NCI-H69 (cell line): ENCODE measurements at places on chromosomes 3 and 15.

GRCh38 chr15:78944202-78944625, 632 bp downstream of the CTSH start:
- no peak for DNase-seq

GRCh38 chr15:68279779-68280753, 2.5 kb downstream of the FEM1B start:
- DNase-seq, result peak; percentile 30

- DNase-seq, result no peak
Measured at GRCh38 chr15:39979606-39980005, 45.7 kb downstream of the EIF2AK4 start.

DNA sequence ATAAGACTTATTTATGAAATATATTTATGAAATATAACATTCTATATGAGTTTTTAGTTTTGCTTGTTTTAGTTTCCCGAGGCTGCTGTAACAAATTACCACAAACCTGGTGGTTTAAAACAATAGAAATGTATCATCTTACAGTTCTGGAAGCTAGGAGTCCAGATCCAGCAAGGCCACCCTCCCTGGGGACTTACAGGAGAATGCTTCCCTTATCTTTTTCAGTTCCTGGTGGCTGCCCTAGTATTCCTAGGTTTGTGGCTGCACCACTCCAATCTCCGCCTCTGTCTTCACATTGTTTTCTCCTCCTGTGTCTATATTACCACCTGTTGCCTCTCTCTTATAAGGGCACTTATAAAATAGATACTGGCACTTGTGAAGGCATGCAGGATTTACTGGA, 877.8 kb downstream of the TUSC7 start:
- DNase-seq, result peak; percentile 0

GRCh38 chr3:28173836-28174235, 67.6 kb upstream of the CMC1 start:
- DNase-seq, result no peak

GRCh38 chr15:89998141-89998661, 2.9 kb upstream of the ZNF710 start:
- DNase-seq, result peak; percentile 79

DNA sequence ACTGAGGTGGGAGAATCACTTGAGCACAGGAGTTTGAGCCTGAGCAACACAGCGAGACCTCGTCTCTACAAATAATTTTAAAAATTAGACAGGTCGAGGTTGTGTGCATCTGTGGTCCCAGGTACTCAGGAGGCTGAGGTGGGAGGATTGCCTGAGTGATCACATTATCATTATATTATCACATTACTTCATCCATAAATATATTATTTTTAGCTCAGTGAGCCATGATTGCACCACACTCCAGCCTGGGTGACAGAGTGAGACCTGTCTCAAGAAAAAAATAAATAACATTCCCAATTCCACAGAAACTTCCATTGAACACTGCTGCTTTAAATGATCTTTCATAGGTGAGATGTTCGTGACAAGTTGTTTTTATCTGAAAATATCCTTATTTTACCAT, 21.8 kb downstream of the GABPB1 start:
- DNase-seq, result no peak

GRCh38 chr3:60829058-60829457, 422.2 kb downstream of the FHIT start:
- DNase-seq, result peak; percentile 57

DNA sequence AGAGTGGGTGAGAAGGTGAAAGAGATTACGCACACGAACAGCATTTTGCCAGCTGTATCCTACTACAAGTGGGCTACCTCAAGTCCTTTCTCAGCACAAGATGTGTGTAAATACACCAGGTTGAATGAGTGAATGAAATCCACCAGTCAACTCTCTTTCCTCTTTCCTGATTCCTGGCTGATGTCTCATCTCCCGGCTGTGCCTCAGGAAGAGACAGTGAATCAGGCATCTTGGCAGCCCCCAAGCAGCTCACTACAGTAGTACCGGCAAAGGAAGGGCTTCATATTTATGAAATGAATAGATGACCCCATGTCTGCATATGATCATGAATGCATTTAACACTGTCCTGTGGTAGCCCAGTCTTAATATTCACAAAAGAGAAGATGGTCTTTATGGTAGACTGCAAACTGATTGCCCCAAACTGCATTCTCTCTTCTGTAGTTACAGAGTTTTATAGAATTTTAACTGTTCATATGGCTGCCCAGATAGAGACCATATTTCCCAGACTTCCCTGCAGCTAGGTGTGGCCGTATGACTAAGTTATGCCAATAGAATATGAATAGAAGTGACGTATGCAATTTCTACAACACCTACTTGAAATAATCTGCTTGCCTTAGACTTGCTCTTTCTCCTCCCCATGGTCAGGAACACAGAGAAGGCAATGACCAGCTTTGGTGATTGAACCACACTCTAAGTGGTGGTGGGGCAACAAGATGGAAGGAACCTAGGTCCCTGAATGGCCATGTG, 22.7 kb downstream of the MGLL start:
- DNase-seq, result no peak

DNA sequence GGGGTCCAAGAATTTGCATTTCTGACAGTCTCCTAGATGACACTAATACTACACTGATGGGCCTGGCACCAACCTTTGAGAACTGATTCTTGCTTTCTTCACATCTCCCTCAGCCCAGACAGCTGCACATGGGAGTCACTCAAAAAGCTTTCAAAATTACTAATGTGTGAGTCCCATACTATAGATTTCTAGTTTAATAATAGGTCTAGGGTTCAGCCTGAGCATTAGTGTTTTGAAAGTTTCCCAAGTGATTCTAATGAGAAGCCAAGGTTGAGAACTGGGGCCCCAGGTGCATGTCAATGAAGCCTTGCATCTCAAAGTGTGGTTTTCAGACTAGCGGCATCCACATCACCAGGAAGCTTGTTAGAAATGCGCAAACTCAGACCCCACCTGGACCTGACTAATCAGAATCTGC, 159.9 kb upstream of the CMC1 start:
- no peak for DNase-seq

DNA sequence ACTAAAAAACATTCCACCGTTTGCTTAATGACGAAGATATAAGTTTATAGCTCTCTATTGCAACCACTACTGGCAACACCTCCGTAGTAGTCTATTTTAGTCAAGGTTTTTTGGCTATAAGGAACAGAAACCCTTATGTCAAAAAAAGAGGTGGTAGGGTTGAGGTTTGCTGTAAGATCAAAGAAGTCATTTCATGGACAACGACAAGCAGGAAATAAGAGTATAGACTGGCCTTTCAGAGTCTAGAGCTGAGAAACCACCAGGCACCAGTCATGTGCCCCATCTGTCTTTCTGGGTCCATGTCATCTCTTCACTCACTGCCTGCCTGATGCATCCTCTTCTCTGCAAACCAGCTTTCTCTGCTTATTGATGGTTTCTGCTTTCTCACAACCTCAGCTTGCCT, 42.7 kb downstream of the THBS1 start:
- DNase-seq, result no peak

DNA sequence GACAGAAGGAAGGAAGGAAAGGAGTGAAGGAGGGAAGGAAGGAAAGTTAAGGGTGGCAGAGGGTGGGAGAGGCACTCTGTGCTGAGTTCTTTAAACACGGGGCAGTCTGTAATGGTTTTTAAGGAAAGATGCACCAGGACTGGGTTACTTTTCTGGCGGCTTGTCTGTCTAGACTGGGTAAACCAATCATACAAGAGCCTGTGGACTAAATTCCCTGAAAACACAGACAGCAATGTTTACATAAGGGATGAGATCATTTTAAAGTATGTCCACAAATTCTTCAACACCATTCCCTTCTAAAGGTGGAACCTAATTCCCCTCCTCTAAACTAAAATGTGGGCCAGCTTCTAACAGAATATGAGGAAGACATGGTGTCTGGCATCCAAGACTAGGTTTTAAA, 235.5 kb upstream of the IGF1R start:
- no peak for DNase-seq

DNA sequence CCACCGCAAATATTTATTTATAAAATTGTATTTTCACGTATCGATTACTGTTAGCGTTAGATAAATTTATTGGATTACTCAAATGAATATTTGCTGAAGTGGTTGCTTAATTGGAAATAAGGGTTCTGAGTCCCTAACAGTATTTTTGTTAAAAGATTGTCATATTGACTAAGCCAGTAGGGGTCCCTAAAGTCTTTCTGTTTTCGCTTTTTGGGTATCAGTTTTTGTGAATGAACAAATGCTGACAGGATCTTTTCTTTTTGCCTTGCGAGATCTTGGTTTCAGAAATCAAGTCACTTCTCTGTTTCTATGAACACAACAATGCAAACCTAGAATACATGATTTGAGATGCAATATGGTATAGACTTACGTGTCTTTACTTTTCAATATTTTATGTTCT, 7.1 kb downstream of the RAD51 start:
- DNase-seq, result peak; percentile 22

GRCh38 chr3:23863060-23863459, 53.7 kb downstream of the NKIRAS1 start:
- no peak for DNase-seq

GRCh38 chr15:63915209-63915872, 81.6 kb upstream of the HERC1 start:
- peak; percentile 69 for DNase-seq

DNA sequence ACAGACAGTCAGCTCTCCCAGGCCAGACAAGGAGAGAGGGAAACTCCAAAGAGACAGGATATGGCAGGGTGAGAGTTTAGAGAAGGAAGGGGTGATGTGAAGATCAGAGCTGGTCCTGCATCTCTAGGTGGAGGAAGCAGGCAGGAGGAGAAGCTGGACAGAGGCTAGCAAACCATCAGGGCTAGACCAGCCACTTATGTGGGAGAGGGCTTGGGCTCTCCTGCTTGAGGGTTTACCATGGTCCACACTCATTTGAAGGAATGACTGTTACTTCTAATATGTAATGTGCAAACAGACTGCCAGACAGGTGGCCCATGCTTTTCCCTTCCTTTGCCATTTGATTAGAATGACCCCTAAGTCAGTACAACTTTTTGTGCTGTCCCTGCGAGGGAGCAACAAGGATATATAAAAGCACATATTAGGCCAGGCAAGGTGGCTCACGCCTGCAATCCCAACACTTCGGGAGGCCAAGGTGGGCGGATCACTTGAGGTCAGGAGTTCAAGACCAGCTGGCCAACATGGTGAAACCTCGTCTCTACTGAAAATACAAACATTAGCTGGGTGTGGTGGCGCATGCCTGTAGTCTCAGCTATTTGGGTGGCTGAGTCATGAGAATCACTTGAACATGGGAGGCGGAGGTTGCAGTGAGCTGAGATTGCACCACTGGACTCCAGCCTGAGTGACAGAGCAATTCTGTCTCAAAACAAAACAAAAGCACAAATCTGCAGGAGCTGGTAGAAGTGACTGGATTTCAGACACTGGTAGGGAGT, 41.0 kb upstream of the MANF start:
- no peak for DNase-seq

- DNase-seq, result peak; percentile 21
Measured at GRCh38 chr15:51004103-51004551, 90.6 kb downstream of the TNFAIP8L3 start.

- peak; percentile 45 for DNase-seq
Measured at GRCh38 chr3:115040673-115041286, 106.3 kb downstream of the ZBTB20 start.

DNA sequence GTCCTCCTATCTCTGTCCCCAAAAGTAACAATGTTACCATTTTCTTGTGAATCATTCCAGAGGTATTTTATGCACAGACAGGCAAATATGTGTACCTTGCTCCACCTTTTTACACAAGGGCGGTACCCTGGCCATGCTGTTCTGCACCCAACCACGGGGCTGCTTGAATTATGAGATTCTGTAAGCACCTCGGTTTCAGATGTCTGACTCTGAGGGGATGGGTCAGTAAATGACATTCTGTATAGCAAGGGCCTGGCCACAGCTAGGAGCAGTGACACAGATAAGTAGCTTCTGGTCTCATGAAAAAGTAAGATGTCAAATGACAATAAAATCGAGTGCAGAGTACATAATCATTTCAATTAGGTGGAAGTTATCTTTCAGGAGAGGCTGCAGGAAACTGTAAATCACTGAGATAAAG, 30.4 kb upstream of the FLNB start:
- peak; percentile 36 for DNase-seq

GRCh38 chr15:81863162-81863561, 182.7 kb downstream of the MEX3B start:
- DNase-seq, result no peak

DNA sequence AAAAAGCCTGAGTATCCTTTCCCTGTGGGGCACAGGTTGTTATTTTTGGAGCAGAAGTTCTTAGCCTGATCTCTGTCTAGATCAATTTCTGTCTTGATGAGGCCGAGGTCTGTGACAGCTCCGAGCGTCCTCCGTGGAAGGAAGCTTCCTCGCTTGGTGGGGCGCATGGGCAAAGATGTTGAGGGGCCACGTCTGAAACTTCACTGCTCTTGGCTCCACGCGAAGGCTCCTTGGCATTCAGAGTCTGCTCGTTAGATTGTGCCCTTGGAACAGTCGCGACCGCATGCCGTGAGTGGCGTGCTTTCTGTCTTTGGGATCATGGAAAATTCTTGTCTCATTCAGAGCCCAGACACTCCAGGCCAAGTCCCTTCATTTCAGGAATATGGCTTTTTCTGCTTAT, 13.7 kb downstream of the GRK7 start:
- no peak for DNase-seq

GRCh38 chr15:89654301-89654761, 936 bp downstream of the KIF7 start:
- no peak for DNase-seq

GRCh38 chr3:138460536-138461205, 26.3 kb downstream of the ESYT3 start:
- no peak for DNase-seq

- no peak for DNase-seq
Measured at GRCh38 chr3:66703501-66703900, 202.7 kb upstream of the LRIG1 start.

DNA sequence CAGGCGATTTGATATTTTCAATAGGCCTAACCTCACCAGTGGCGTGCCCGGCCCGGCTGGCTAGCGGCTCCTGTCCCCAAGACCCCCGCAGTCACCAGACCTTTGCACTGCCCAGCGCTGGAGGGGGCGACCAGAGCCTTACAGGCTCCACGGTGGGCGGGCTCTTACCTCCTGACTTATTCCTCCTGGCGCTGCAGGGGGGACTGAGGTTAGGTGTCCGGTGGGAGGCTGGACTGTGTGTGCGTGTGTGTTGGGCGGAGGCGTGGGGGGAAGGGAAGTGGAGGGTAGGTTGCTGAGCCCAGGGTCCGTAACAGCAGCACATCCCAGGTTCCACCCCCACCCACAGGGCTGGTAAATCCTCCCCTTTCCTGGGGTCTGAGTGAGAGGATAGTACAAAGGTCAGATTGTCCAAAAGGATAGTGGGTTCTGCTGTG, 27.5 kb upstream of the THRB start:
- no peak for DNase-seq

DNA sequence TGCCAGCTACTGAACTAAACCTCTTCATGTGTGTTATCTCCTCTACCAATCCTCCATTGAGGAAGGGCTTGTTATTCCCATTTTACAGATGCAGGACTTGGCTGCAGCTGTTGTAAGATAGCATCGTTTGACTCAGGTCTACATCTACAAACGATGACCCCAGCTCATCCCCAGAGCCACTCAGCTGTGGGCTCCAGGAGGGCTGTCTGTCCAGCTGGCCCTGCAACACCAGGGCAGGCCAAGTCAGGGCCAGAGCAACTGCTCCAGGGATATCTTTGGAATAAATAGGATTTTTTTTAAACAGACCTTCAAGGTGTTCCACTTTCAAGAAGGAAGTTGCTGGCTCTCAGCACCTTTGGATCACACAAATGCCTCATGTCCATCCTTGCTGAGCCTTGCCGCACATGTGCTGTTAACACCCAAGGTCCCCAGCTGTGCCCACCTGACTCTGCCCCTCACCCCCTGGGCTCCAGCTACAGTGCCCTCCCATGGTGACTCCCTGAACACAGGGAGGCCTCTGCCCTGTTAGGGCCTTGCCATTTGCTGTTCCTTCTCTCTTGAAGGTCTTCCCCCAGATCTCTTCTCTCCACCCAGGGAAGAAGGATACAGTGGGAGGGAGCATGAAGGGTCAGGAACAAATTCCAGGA, 31.0 kb downstream of the ALDH1L1 start:
- DNase-seq, result no peak
